Activated CD4-positive, alpha-beta T cell treated with anti-CD3 and anti-CD28 coated beads, Interleukin-2, amount 50 U/mL, for 48 hours (primary cell): ENCODE measurements at places on chromosomes 3 and 15.

DNA sequence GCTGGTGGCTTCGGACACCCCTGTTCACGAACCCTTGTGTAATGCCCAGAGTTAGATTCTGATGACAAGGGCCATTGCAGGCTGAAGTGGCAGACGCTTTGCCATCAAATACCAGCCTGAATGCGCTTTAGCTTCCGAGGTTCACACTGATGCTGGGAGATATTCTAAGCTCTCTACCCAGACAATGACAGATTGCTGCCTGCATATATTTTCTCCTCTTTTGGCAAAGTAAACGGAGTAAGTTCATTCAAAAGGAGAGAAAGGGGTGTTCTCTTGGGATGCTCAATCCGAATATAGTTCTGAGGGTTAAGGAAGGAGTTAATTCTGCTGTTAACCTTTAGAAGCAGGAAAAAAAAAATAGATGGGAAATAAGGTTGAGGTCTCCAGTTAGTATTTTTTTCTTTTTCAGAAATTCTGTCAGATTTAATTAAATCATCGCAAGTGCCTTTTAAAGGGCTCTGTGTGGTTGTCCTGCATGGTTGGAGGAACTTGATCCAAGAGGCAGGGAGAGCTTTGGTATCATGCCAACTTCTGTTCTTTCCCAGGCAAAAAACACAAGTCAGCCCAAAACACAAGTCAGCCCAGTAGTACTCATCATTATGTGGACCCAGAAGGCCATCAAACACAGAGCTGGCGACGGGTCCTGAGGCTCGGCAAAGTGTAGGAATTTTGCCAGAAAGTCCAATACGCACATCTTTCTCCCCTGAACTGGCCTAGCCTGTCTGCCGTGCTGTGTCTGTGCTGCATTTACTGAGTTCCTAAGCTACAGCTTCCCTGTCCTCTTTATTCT is 70.9 kb upstream of the ST8SIA2 start:
- DNase-seq = no peak

- peak; percentile 53 for DNase-seq
Measured at GRCh38 chr3:108088697-108089096, 2.1 kb downstream of the CD47 start.

DNA sequence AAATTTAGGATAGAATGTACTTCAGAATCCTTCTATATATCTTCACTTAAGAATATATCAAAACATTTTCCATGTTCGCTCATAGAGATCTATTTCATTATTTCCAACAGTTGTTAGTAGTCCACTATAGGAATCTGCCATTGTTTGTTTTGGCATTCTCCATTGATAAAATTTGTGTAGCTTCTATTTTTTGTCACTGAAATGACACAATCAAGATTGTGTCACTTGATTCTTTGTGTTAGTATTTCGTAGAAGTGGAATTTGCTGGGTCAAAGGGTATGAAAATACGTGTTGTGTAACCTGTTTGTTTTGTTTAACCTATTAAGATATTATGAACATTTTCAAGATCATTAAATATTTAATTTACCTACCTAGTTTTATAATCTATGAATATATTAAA is 15.9 kb upstream of the GPR156 start:
- DNase-seq = no peak

- no peak for DNase-seq
Measured at GRCh38 chr3:126114443-126115386, 30.8 kb upstream of the SLC41A3 start.

DNA sequence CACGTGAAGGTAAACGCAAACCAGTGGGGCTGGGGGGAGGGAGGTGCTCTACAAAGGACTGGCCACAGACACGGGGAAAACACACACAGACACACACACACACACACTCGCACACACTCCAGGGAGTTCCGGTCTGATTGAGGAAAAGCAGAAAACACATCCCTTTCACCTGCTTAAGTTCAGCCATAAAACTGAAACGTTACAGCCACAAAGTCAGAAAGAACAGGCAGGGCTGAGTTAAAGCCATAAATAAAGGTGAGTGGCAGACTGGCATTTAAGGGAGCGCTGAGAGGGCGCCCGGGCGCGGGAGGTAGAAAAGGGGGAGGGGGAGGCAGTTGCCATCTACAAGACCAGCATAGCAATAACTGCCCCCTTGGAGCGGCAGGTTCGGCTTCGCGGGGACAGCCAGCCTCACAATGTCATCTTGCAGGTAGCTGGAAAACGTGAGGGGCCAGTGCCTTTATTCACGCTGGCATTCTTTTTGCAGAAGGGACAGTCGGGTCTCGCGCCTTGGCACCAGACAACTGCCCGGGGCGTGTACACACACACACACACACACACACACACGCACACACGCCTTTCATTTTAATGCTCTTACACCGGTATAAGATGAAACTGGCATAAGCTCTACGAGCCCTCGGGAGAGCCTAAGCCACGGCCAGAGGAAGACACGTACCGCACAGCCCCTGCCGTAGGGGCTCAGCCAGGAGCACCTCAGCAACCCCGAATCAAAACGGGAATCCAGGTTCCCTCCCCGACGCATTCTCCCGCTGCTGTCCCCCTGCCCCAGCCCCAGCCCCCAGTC is 866 bp downstream of the TNIK start:
- peak; percentile 55 for DNase-seq

DNA sequence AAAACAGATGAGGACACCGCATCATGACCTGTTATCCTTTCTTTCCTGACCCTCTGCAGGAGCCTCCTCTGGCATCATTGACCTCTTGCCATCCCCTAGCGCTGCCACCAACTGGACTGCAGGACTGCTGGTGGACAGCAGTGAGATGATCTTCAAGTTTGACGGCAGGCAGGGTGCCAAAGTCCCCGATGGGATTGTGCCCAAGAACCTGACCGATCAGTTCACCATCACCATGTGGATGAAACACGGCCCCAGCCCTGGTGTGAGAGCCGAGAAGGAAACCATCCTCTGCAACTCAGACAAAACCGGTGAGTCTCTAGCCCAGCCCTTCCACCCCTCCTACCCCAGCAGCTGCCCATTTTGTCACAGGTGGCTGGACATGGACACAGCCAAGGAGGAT is 218.4 kb upstream of the TRIM42 start:
- DNase-seq = no peak

DNA sequence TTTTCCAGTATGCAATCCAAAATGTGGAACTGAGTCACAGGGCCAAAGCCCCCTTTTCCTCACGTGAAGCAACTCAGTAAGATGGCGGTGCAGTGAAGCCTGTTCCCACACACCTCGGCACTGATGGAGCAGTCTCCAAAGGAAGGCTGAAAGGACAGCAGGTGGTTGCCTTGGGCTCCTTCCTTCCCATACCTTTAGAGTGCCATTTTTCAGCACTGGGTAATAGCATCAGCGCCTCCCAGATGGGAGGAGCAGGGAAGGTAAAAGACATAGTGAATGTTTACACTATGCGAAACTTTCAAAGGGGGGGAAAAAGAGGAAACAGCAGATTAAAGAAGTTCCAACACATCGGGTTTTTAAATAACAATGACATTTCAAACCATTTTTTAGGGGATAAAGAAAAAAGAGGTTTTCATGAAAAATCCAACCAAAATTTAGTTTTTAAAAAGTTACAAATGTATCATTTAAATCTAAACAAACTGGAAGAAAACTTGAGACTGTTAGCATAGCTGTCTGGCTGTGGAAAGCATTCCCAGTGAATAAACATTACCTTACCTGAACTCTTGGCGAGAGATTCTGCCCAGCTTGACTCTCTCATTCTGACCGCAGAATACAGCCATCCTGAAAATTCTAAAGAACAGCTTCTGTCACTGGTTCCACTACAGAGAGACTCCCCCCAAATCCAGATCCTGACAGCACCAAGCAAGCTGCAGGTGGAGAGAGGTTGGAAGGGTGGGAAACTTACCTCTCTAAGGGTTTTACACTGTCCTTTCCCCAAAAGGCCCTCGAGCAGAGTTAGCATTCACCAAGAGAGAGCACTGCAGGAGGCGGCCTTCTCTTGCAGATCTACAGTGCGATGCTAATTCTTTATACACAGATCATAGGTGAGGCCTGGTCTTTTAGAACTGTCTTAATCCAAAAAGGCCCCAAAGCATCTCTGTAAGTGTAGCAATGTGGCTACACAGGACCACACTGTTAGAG is 32.6 kb downstream of the ABCC5 start:
- no peak for DNase-seq

DNA sequence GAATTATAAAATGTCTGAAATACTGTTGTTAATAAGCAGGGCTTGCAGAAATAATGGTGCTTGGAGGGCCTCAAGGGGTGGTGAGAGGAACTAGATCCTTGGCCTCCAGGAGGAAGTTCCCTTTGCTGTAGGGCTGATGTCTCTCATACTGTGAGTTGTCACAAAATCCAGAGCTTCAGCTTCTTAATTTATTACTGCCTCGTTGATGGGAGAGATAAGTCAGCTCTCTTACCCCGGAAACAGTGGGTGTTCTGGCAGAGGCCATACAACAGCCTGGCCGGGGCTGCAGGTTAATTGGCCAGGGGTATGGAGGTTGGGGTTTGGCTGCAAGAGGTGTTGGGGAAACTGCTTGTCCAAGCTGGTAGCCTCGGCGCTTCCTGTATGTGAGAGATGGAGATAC is 15.5 kb downstream of the MAPKAPK3 start:
- no peak for DNase-seq

- DNase-seq = no peak
Measured at GRCh38 chr3:48413086-48413485, 16.8 kb downstream of the PLXNB1 start.

DNA sequence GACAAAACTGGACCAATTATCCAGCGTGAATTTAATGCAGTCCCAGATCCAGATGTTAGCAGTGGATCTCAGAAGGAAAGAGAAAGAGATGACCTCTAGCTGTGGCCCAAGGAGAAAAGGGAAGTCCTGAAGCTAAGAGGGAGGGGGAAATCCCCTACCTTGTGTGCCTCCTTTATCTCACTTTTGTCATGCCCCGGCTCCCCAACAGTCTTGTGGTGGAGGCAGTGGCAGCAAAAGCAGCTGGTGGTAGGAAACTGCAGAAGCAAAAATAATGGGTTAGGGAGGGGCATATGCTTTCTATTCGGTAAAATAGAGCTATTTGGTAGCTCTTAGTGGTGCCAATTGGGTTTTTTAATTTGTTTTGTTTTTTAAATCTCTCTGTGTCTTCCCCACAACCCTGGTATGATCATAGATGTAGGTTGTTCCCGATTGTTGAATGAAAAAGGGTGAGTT is 56.5 kb downstream of the MCTP2 start:
- DNase-seq = peak; percentile 49

DNA sequence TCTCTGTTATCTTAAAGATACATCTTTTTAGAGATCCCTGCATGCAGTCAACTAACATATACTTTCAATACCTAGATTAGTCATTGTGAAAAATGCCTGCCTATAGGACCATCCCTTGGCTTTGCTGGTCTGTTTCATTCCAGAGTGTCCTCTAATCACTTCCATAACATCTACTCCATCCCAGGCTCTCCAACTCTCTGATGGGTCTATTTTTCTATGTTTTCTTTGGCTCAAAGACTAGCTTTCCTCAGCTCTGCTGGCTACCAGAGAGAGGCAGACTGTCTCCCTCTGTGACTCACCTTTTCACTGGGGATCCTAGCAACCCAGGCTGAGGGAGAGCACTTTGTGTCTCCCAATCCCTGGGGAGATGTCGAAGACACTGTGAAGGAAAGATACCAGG is 547.7 kb upstream of the MCTP2 start:
- no peak for DNase-seq

GRCh38 chr3:8825153-8825825 is 55.9 kb upstream of the OXTR start:
- DNase-seq = no peak

DNA sequence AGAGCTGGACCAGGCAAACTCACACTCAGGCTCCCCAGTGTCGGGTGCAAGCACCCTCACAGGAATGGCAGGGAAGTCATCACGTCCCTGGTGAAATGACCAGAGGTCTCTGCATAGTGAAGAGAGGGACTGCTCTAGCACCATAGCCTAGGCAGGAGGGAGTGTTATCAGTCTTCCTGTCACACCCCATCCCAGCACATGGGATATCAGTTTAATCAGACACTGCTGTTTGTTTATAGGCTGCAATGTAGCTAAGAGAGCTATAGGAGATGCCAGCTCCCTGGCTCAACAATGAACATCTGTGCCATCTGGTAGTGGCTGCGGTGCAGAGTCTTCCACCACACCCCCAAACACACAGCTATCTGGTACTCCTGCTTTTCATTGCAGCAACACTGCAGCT is 776.6 kb downstream of the ZNF385D start:
- DNase-seq = no peak

- DNase-seq = no peak
Measured at GRCh38 chr3:149947231-149947630, 23.5 kb downstream of the PFN2 start.

DNA sequence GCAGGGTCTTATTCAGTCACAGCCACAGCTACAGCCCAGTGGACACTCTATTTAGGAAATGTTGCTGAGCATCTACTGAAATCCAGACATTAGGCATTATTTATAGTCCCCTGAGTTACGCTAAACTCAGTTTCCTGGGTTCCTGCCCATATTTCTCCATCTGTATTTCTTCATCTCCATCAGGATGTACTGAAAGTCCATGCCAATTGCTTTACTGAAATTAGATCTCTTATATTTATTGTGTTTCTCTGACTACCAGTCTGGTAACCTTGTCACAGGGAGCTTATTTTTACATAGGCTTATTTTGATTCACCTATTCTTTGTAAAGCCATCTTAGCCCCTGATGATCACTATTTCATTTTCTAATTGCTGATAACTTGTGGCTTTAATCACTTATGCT is 223.9 kb downstream of the TLE3 start:
- DNase-seq = no peak

DNA sequence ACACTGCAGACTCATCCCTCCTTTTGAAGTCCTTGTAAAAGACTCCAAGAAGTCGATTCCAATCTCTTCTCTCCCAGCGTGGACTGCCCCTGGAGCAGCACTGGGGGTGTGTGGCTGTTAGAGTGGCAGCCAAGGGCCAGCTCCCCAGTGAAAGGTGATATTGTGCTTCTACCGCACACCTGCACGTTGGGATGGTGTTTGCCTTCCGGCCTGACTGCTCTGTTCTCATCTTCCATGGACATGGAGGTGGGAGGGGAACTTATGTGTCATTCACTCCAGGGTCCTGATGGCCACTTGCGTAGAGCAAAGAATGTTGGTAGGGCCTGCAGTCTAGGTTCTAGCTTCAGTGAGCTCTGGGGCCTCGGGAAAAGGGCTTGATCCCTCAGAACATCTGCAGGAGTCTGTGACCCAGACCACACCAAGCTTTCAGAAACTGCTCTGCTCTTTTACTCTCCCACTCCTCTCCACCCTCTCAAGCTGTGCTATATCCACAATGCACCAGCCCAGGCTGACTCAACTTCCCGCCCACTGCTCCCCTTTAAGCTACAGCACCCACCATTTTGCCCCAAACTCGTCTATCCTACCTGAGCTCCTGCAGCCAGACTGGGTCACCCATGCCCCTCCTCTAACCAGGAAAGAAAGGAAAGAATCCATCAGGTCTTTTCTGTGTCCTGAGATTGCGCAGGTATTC is 31.3 kb downstream of the LIPC start:
- DNase-seq = no peak
